Aortic smooth muscle cell (primary cell): ENCODE measurements at places on chromosomes 2 and 18. TPM values are rescaled to one million over a fixed set of nuclear protein-coding genes. Genes with fewer than 3 reads are reported as not detected.

Gene EIPR1
- total RNA-seq = 26.8 and 35.9 TPM in 2 replicates

Gene NR4A2
- 1.1 and 9.4 TPM in 2 replicates for total RNA-seq

Gene REG1B
- total RNA-seq = not detected in 2 replicates

Gene SFT2D3
- total RNA-seq = 4.4 TPM in 2 replicates

Gene TCF23
- not detected in 2 replicates for total RNA-seq

Gene CHST10
- total RNA-seq = 4.5 and 7.4 TPM in 2 replicates

Gene RAB6C
- total RNA-seq = under 0.01 TPM in 1 of 2 replicates, not detected in the other

Gene ZNF804A
- 0.13 and 0.25 TPM in 2 replicates for total RNA-seq

Gene DTNB
- total RNA-seq = 3.0 and 4.5 TPM in 2 replicates

Gene ALKAL2
- not detected in 2 replicates for total RNA-seq

Gene KCNG2
- not detected in 2 replicates for total RNA-seq

Gene CDK5R2
- not detected in 2 replicates for total RNA-seq

Gene SERPINB11
- not detected in 2 replicates for total RNA-seq

Gene STON1
- total RNA-seq = 14.9 and 23.1 TPM in 2 replicates

Gene FLACC1
- 1.6 and 1.8 TPM in 2 replicates for total RNA-seq

Gene HOXD13
- not detected in 2 replicates for total RNA-seq

Gene SCYGR4
- not detected in 2 replicates for total RNA-seq

Gene RBKS
- 2.3 and 2.4 TPM in 2 replicates for total RNA-seq

Gene CD226
- 0.53 and 0.56 TPM in 2 replicates for total RNA-seq

Gene VSNL1
- total RNA-seq = 0.06 and 0.13 TPM in 2 replicates

Gene CNNM3
- total RNA-seq = 4.5 and 5.2 TPM in 2 replicates

Gene MYO3B
- total RNA-seq = under 0.01 and 0.12 TPM in 2 replicates

Gene CD302
- 7.0 and 9.0 TPM in 2 replicates for total RNA-seq

Gene BMP10
- total RNA-seq = not detected in 2 replicates

Gene MBD2
- total RNA-seq = 49.3 and 64.2 TPM in 2 replicates

Gene GREB1L
- 0.25 and 1.2 TPM in 2 replicates for total RNA-seq

Gene YWHAQ
- total RNA-seq = 411 and 442 TPM in 2 replicates

Gene ACKR3
- total RNA-seq = 6.0 and 16.2 TPM in 2 replicates

Gene CREG2
- 0.37 and 1.1 TPM in 2 replicates for total RNA-seq

Gene ERBB4
- total RNA-seq = 7.7 and 17.0 TPM in 2 replicates

Gene NGEF
- 14.9 and 16.0 TPM in 2 replicates for total RNA-seq

Gene MOGAT1
- not detected in 2 replicates for total RNA-seq

Gene NT5DC4
- not detected in 2 replicates for total RNA-seq

Gene BCL2L11
- 1.6 TPM in 2 replicates for total RNA-seq

Gene MATN3
- total RNA-seq = 0.26 and 0.44 TPM in 2 replicates

Gene TTC21B
- 19.7 and 20.3 TPM in 2 replicates for total RNA-seq

Gene ZNF397
- total RNA-seq = 16.8 and 17.5 TPM in 2 replicates

Gene ASB18
- total RNA-seq = not detected in 2 replicates

Gene PROM2
- 0.19 and 0.26 TPM in 2 replicates for total RNA-seq

Gene FKBP7
- 51.4 and 67.8 TPM in 2 replicates for total RNA-seq

Gene CCDC74A
- total RNA-seq = 7.3 and 8.7 TPM in 2 replicates

Gene MITD1
- total RNA-seq = 22.3 and 24.2 TPM in 2 replicates

Gene AMER3
- total RNA-seq = not detected in 2 replicates

Gene FAM117B
- 1.5 and 3.2 TPM in 2 replicates for total RNA-seq

Gene RIOK3
- total RNA-seq = 67.5 and 95.6 TPM in 2 replicates

Gene FNDC4
- total RNA-seq = 87.1 and 98.2 TPM in 2 replicates

Gene ZNF396
- total RNA-seq = 3.0 and 3.2 TPM in 2 replicates
